Left lung (tissue), 14 donors: ENCODE measurements at places on chromosomes 5 and 9. TPM values are rescaled to one million over a fixed set of nuclear protein-coding genes. Genes with fewer than 3 reads are reported as not detected.

Gene SERF1B
- 79.7 TPM for polyA plus RNA-seq

DNA sequence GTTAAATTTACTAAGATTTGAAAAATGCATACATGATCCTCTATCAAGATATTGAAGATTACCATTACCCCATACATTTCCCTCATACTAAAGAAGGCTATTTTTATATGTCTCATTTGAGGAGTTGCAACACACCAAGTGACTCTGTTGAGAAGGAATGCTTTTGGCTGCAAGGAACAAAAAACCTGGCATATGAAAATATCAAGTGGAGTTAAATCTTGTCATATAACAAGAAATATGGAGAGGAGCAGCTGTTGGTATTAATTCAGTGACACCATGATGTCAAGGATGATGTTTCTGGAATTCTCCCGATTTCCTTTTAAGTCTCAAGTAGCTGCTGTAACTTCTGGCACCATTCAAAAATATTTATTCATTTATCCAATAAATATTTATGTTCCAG lies 193.8 kb downstream of the CSNK1G3 start:
- DNase-seq = no peak

GRCh38 chr5:103487218-103487617 lies 75.4 kb downstream of the NUDT12 start:
- no peak for DNase-seq

DNA sequence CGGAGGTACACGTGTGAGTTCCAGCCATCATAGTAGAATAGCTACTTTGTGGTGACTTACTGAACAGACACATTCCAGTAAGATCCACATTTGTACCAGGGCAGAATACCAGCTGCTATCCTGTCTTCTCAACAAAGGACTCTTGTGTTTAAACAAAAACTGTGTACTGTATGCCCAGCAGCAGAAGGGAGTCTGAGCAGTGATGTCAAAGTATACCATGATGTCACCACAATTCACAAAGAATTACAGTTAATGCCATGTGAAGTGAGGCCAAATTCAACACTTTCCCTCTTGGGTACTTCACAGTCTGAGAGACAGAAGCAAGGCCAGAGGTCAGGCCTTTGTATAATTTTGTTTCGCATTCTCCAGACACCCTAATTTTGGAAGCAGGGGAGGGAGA lies 137.0 kb downstream of the ADAMTSL1 start:
- DNase-seq = no peak

DNA sequence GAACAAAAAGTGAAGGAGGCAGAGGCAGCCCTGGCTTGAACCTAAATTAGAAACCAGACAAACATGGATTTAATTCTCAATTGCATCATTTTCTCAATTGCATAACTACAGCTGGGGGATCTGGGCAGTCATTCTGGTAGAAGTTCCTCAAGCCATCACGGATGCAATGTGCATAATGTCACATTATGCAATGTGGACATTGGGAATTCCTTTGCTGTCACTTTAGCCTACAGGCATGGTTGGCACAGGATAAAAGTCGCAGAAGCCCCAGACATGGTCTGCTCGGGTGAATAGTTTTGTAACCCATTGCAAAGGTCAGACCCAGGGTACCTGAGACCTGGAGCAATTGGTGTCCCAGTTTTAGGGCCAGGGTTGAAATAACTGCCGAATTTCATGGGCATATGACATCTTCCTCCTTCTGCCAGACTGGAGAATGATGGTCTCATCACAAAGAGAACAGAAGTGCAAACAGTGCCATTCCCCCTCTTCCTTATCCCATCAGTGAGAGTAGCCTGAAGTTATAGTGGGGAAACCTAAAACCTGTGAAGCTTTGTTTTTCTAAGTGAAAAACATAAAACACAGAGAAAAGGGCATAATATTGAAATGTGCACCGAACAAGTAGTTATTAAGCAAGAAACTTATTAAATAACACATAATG lies 290.8 kb downstream of the MSX2 start:
- peak; percentile 37 for DNase-seq
